SK-MEL-5 (cell line): ENCODE measurements at places on chromosomes 3 and 15.

- no peak for DNase-seq
Observed at GRCh38 chr3:140004271-140004670, 69.3 kb downstream of the CLSTN2 start.

DNA sequence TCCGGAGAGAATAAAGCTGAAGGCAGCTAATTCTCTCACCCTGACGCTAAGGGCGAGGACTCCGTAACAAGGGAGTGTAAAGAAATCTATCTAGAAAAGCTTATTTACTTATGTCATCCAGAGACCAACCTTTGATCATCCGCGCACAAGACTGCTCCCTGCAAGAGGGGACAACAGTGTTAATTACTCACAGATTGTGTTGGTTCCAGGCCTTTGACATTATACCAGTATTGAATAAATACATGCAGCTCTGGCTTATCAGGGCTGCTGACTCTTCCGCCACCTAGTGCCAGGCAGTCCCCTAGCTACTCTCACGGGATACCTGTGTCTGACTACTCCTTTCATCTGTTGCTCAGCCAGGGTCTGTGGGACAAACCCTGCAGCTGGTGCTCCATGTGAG is 211.7 kb downstream of the DTWD1 start:
- DNase-seq, result peak; percentile 28

DNA sequence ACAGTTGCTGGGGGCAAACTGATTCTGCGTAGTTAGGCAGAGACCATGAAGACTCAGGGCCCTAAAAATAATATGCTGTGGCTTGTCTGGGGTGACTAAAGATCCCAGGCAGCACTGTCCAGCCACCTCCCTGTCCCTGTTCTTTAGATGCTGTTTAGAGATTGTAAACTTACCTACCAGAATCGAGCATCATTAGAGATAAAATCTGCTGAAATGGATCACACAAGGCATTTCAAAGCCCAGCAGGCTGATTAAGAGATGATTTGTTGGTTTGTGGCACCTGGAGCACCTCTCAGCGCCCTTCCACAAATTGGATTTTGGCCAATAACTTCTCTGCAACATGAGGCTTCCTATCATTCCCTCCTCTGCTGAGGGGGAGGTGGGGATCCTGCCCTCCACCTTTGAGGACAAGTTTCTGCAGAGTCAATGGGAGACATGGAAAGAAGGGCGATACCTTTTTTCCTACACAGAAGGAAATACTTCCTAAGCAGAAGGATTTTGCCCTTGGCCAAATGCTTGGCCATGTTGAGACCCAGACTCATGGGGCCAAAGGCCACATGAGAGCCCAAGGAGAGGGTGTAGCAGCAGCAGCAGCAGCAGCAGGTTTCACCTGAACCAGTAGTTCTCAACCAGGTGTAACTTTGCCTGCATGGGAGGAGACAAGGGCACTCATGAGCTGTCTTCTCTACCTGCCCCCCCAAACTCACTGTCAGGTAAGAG is 37.5 kb downstream of the SEMA5B start:
- DNase-seq, result no peak

DNA sequence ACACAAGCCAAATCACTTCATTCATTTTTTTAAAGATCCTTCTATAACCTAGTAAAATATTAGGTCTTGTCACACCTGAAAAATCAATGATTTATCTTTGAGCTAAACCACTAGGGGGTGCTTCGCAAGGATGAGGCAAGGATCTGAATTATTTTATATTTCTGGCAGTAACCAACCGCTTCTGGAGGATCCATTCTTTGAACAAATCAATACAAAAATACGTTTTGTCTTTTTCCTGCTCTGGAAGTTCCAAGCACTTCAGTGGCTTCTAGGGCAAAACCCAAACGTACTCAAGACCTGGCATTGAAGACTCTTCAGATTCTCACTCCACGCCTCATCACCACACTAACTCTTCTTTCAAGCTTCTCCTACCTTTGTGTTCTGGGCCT is 486 bp downstream of the LSG1 start:
- DNase-seq, result peak; percentile 40

DNA sequence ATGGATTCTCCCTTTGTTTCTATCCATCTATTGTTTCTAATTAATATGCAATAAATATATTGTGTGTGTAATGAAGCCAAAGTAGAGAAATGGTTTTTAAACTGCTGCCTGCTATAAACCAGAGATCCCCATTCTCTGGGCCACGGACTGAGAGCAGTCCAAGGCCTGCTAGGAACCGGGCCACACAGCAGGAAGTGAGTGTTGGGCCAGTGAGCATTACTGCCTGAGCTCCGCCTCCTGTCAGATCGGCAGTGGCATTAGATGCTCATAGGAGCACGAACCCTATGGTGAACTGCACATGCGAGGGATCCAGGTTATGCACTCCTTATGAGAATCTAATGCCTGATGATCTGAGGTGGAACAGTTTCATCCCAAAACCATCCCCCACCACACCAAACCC is 85.2 kb upstream of the POMGNT2 start:
- no peak for DNase-seq

DNA sequence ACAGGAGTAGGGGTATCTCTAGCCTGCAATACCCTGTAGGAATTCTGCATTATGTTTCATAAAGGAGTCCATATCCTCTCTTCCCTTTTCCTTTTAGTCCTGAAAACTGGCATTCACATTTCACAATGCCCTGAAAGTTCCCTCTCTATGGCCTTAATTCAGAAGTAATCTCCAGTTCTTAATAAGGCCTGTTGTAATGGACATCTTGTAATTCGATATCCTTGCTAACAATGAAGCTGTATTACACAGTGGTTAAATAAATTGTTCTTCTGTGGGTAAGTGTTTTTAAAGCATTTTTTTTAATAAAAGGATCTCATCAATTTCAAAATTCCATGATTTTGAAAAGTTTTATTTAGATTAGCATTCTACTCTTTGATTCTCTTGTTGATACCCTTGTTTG is 34.3 kb upstream of the NEO1 start:
- DNase-seq, result no peak

GRCh38 chr3:145133281-145133680 is 1027.7 kb downstream of the PLOD2 start:
- no peak for DNase-seq
